Cortex of kidney (tissue), 1 donor: ENCODE measurements at places on chromosomes 6 and 20.

DNA sequence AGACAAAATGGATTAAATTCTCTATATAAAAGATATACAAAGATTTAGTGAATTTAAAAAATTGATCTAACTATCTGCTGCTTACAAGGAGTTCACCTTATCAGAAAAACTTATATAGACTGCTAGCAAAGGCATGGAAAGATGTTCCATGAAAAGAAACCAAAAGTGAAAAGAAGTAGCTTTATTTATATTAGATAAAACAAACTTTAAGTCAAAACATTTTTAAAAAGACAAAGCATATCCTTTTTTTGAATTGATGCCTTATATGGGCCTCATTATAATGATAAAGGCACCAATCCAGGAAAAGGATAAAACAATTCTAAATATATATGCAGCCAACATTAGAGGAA is 334.2 kb downstream of the MEI4 start:
- DNase-seq = no peak

DNA sequence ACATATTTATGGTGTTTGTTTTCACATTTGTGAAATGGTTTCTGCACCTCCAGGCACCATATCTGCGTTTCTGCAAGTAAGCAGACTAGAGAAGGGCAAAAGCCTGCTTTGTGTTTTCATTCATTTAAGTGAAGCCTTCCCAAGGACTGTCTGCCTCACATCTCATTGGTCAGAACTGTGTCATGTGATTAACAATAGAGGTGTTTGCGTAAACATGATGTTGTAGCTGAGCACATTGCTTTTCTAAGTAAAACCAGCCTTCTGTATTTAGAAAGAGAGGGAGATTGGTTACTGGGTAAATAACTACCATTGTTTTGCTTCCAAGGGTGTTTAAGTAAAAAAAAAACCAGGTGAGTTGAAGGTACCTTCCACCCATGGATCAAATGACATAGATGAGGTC is 39.7 kb downstream of the SH3BGRL2 start:
- DNase-seq = no peak

GRCh38 chr6:139655783-139656705 is 281.6 kb upstream of the CITED2 start:
- no peak for DNase-seq

- DNase-seq = no peak
Measured at GRCh38 chr6:26126394-26127235, 39.4 kb downstream of the HFE start.

GRCh38 chr6:37017606-37018197 is 12.2 kb downstream of the FGD2 start:
- DNase-seq = no peak

GRCh38 chr6:87312860-87313259 is 9.5 kb upstream of the SMIM8 start:
- no peak for DNase-seq

DNA sequence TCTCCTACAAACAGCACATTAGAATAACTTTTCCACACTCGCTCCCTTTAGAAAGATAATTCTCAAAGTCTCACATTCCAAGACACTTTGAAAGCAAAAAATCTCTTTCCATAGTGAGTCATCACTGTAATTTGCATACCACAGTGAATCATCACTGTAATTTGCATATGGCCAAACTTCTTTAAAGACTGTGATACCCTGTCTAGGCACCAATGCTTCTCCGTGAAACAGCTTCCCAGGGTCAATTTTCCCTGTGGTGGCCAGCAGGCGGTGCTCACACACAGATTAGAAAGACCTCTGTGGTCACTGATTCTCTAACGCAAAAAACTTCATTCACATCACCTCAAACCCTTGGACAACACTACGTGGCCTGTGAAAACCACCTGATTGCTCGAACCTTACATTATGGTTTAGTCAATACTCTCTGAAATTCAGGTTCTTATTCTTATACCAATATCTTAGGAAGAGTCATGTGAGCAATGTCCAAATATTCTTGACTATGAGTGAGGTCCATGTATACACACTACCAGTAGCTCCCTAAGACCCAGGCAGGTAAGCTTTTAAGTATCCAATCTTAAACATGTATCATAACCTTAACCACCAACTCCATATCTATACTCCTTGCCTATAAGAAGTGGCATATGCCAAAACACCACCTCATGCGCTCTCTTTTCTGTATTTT is 78.5 kb upstream of the PHACTR1 start:
- no peak for DNase-seq

DNA sequence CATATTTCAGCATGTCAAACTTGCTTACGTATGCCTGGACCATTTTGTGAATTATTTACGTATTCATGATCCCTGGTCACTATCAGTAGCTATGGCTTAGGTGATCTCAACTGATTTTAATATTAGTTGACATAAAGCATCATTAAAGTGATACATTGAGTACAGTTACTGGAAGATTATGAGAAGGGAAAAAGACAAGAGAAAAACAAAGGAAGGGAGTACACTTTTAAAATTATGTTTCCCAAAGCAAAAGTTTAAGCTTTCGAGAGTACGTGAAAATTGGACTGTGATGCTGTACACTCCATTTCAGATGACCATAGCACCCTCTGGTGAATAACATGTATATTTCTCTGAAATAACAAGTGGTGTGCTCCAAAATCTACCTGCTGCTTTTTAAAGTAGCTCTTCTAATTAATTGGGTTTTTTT is 215.0 kb upstream of the HSF2 start:
- DNase-seq = no peak

DNA sequence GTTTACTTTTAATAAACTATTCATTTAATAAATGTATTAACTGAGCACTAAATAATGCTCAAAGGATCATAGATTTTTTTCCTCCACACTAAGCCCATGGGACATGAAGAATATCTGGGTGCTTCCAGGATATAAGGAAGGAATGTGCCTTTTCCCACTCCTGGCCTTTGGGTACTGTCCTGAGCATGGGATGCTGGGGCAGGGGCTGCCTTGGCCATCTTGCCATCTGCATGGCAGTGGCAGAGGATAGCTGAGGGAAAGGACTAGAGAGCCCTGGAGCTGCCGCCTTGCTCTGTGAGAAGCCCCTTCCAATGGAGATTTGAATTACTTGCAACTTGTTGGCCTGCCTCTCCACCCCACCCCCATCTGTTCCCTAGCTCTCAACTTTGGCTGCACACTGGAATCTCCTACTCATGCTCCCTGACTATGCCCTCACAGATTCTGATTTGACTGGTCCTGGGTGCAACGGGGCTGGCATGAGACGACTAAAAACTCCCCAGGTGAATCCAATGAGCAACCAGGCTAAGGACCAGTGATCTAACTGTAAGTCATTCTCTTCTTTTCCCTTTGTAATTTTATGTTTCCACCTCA is 15.6 kb downstream of the DDRGK1 start:
- DNase-seq = no peak

GRCh38 chr6:131134980-131135243 is 355 bp upstream of the AKAP7 start:
- DNase-seq = no peak

GRCh38 chr6:81842254-81842653 is 89.8 kb upstream of the TENT5A start:
- DNase-seq = no peak

GRCh38 chr6:165834613-165835259 is 171.7 kb upstream of the PDE10A start:
- no peak for DNase-seq
